ENCODE measurements at places on chromosomes 13 and 19.

DNA sequence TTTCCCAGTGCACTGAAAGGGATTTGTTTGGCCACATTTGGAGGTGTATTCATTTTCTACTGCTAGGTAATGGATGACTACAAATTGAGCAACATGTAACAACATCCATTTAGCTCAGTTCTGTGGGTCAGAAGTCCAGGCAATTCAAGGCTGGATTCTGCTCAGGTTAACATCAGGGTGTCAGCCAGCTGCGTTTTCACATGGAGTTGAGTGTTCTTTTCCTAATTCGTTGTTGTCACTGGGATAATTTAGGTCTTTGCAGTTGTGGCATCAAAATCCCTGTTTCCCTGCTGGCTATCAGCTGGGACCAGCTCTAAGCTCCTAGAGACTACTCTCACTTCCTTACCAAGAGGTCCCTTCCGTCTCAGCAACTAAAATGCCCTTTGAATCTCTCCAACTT lies 25.4 kb downstream of the MIR17HG start:
- DNase-seq: no peak

- DNase-seq: no peak
Measured at GRCh38 chr13:74710006-74710405, 575.8 kb upstream of the KLF12 start.

- DNase-seq: no peak
Measured at GRCh38 chr19:41023193-41023592, 32.1 kb downstream of the CYP2B6 start.

- DNase-seq: no peak
Measured at GRCh38 chr19:29714371-29714952, 599 bp downstream of the C19orf12 start.

DNA sequence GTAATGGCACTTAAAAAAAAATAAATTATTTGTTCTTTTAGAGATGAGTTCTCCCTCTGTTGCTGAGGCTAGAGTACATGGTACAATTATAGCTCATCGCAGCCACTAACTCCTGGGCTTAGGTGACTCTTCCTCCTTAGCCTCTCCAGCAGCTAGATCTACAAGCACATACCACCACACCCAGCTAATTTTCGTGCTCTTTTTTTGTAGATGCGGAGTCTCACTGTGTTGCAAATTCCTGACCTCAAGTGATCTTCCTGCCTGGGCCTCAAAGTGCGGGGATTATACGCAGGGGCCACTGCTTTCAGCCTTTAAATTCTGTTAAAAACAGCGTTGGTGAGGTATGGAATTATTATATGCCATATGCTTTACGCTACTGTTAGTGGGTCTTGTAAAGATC lies 2034.0 kb downstream of the OLFM4 start:
- no peak for DNase-seq
